ENCODE measurements at places on chromosomes 6 and 20.

DNA sequence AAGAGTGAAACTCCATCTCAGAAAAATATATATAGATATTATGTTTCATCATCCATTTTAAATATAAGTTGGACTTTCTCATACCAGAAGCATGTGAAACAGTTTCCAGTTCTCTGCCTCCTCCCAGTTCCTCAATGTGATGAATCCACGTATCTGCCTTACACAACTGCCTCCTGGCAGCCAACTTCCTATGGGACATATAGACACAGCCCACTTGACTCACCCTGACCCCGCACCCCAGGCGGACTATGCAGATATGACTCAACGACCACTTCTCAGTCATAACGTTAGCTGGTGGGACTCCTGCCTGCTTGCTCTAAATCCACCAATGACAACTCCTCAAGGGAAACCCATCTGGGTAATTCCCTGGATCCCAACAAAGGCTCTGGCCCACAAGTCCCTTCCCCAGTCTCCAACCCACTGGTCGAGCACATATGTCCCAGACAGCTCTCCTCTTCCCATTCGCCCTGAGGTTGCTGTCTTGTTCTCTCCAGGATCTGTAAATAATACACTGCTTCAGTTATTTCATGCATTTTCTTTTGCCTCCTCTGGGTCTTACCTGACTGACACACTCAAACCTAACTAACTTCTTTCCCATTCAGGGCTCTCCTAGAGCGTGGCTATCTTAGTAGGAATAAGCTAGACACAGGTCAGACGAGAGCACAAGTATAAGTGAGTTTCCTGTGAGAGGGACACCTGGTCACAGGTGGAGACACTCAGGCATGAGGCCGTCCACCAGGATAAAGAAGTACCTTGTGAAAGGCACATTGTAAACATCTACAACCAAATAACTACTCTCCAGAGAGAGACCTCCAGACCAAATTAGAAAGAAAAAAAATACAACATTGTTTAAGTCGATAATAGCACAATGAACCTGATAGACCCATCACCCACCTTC, 548.5 kb downstream of the CD83 start:
- no peak for DNase-seq

DNA sequence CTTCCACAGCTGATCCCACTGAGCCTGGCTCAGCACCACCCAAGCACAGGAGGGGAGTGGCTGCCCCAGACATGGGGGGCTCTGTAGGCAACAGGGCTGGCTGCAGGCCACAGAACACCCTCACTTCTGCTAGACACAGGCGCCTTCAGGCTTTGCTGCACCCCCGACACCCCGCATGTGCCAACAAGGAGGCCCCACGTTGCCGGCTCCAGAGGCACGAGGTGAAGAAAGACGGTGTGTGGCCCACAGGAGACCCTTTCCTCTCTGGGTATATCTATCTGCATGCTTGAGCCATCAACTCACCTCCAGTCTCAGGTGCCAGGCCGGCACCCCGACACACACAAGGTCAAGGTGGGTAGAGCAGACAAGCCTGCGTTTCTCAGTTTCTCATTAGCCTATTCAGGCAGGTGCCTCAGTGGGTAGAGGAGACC, 158.3 kb downstream of the DLL1 start:
- DNase-seq = no peak

DNA sequence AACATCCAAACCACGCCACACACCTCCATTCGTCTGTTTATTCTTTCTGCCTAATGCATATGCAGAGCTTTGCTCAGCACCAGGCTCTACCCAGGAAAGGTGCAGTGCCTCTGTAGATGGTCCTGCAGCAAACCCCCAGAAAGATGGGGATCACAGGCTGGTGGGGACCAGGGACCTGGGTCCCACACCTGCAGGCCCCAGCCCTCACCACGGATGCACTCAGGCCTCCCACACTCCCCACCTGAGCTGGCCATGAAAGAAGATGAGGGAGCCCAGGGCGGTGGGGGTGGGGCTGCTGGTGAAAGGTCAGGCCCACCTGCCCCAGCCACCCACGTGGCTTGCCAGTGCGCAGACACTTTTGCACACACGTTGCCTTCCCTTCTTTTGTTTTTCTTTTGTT, 217.7 kb downstream of the TAF4 start:
- DNase-seq = no peak

- DNase-seq = no peak
Measured at GRCh38 chr20:9179867-9180266, 111.0 kb downstream of the PLCB4 start.

DNA sequence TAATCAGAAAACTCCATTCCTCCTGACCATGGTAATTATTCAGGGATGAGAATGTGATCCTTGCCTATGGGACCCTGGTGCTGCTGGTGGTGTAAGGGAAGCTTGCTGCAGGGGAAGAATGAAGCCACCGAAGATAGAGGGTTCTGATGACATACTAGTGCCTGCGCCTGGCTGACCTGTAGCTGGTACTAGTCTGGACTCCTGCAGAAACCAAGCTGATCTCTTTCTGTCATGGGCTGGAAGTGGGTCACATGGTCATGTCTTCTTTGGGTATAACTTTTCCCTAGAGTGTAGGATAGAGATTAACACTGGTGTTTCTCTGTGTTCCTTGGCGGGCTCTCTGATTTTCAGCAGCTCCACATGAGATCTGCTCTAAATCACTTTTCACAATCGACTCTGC, 8.6 kb upstream of the SLC4A11 start:
- no peak for DNase-seq

DNA sequence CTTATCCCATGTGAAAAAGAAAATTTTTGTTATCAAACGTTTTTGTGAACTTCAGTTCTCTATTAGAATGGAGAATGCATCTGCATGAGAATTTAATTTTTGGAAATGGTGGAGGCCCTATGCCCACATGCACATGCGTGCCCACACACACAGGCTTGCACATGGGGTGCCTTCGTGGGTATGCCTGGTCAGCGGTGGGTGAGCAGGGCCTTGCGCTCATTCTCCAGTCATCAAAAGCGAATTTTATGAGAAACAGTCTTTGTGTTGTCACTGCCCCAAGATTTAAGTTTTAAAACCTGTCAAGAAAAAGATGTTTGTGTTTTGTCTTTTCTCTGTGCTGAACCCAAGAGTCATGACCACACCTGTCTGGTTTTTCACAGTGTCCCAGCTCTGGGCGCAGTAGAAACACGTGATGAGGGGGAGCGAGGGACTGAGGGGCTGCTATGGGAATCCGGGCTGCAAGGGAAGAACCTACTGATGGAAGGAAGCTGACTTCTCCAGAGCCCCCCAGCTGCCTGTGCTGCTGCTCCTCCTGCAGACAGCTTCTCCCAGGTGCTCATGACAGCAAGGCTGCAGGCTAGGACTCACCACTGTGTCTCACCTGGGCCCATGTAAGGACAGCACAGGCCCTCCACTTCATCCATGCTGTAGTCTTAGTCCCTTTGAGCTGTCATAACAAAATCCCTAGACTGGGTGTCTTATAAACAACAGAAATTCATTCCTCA, 153.6 kb downstream of the SYCP2 start:
- DNase-seq = no peak

DNA sequence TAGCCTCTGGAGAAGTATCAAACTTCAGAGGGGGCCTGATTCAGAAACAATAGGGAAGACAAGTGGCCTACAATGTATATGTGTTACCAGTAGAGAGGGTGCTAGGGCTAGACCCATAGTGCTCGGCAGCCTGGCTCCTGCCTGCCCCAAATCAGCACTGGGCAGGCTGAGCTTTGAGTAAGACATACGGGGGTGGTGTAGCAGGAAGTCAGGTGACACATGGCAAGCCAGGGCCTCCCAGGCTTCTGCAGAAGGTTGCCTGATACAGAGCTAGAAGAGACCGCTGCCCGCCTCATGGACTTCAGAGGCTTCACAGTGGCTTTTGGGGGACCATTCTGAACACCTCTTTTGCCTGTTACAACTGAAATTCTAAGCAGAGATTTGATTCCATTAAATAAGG, 43.4 kb downstream of the RALY start:
- no peak for DNase-seq

- no peak for DNase-seq
Measured at GRCh38 chr6:71498638-71499037, 210.0 kb downstream of the OGFRL1 start.

DNA sequence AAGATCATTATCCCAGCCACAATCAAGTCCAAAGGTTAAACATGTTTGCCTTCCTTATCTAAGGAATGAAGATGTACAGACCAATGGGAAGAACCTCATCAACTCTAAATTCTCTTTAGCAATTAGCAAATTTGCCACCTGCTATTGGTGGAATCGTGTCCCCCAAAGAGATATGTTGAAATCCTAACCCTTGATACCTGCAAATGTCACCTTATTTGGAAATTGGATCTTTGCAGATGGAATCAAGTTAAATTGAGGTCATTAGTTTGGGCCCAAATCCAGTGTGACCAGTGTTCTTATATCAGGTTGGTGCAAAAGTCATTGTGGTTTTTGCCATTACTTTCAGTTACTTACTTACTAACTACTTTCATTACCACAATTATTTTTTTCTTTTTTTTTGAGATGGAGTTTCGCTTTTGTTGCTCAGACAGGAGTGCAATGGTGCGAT, 31.3 kb downstream of the KLHL31 start:
- no peak for DNase-seq

DNA sequence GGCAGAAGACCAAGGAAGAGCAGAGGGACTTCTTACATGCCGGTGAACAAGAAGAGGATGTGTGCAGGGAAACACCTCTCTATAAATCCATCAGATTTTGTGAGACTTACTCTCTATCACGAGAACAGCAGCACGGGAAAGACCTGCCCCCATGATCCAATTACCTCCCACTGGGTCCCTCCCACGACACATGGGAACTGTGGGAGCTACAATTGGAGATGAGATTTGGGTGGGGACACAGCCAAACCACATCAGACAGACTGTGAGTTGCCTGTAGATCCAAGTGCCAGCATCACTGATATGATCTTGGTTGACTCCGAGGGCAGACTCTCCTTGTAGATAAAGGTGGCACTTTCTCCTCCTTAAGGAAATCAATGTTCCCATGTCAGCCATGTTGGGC, 414.8 kb upstream of the JARID2 start:
- no peak for DNase-seq

DNA sequence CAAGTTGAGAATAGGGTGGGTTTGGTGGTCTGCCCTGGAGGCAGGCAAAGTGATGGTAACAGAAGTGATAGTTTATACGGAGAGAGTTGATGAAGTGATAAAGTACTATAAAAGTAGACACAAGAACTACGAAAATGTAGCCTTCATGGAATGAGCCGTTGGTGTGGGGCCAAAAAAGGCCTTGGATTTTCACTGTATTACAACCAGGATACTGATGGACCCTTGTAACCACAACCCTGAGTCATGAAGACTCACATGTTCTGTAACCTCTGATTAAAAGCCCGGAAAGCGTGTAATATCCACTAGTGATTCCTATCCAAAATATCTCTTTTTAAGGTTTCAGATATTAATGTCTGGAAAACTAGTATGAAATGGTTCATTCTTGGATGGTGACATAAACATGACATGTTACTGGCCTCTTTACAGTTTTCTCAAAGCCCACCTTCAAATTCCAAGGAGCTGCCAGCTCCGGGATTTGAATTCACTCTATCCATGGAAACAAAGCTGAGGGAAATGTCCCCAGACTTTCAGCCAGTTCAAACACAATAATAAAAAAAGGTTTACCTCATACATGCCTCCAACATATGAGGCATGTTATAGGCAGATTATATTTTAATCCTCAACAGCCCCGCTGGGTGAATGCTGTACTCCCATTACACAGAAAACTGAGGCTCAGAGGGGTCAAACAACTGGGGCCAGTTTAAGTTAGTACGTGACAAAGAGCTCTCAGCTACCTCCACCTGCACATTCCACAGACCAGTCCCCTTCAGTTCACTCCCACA, 55.4 kb downstream of the MRPL14 start:
- DNase-seq = no peak

- DNase-seq = no peak
Measured at GRCh38 chr6:2205396-2205795, 40.0 kb downstream of the GMDS start.

- no peak for DNase-seq
Measured at GRCh38 chr20:37841971-37842370, 61.0 kb upstream of the VSTM2L start.

DNA sequence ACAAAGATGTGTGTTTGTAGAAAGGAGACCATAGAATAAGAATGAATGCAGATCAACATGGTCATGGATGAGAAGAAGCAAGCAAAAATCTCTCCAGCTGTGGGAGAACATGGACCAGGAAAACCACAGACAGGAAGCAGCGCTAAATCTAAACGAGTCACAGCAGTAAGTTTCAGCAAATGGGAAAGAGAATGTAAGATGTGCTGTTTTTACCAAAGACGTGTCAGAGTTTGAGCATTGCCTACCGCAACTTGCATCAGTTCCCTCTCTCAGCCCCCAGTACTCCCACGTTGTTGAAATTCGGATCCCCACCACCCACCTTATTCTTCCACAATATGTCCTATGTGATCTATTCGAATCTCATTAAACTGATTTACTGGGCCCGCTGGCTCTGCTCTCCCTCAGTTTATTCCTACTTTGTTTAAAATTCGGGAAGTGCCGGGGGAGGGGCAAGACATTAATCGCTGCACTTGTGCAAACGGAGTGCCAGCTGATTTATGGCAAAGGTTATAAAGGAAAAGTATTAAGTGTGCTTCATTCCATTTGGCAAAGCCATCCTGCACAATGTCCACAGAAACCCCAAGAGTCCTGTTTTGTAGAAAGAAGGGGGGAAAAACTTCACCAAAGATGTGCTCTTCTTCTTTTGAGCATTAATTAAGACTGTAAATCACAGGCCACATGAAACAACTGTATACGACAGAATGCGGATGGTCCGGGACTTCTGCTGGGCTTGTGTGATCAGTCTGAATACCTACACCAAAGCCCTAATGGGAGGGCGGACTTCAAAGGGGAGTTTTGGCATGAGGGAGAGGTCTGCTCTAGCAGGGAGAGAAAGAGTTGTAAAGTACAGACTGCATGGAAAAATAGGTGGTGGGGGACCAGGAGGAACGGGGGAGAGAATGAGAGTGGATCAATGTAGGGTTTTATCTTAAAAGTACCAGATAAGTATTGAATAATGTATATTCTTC, 59.1 kb upstream of the PRDM1 start:
- DNase-seq = no peak

DNA sequence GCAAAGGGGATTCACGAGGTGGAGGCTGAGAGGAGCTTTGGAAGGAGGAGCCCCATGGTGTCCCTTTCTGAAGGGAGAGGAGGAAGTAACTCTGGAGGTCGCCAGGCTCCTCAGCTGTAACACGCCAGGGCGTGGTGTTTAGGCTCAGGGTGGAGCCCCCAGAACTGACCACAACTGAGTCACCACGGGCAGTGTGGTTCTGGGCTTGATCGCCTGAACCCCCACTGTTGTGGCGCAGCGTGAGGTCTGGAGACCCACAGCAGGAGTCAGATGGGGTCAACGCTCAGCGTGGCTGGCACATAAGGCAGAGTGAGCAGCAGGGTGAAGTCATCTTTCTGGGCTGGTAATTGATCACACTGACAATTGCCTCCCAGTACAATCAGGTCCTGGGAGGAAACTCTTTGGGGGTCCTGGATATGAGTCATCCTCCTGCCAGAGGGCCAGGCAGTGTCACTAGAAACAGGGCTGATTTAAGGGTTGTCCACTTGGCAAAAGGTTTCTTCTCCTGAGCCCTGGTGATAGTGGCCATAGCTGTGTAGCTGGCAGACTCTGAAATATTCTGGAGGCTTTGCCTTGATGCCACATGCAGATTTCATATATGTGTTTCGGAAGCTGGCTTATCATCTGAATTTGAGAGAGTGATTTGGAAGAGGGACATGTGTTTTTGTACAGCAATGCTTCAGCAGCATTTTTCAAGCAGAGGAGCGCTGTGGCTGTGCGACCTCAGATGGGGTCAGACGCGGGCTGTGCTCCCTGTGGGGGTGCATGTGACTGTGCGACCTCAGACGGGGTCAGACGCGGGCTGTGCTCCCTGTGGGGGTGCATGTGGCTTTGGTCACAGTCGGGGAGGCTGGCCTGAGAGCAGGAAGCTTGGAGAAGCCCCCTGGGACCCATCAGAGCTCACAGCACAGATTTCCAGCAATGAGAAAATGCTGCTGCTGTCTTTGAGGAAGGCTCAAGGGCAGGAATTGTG, 50.0 kb downstream of the SYNJ2 start:
- no peak for DNase-seq
